ENCODE measurements at places on chromosomes 3 and 15.
A peak's percentile ranks its signal among the peaks of the same experiment; 100 is the strongest.

DNA sequence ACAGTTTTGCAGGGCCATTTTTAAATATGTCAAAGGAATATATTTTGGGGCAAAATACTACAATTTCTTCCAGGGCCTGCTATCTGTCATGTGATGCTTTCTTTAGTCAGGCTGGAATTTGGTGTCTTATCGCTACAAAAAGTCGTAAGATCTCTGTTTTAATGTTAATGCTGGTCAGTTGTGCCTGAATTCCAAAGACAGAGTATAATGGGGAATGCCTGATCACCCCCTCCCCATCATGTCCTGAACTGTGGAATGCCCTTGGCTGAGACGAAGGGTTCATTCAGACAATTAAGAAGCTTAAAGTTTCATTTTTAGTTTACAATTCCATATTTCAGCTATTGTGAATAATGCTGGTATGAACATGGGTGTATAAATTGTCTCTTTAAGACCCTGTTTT lies 203.0 kb downstream of the TBC1D5 start:
- DNase-seq = no peak

DNA sequence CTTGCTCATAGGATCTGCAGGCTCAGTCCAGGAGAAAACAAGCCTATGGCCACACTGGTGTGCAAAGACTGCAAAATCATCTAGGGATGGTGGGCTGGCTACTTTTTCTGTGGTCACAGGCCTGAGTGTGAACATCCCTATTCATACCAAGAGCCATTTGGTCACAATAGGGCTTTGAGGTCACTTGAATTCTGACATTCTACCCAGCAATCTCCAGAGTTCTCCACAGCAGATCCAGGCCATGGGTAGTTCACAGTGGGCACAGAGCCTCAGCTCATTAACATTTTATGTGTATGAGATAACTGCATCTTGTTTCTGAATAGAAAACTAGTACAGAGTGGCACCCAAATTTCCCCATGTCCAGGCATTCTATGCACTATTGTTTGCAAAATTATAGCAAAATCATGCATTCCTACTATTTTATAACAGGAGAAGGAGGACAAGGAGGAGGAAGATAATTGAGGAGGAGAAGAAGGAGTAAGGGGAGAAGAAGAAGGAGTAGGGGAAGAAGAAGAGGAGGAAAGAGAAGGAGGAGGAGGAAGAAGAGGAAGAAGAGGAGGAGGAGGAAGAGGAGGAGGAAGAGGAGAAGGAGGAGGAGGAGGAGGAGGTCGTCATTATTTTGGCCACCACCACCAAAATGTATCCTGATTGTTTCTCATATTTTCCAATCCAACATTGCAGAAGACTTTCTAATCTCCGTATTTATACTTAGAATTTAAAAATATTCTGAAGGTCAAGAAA lies 129.0 kb downstream of the SEMA6D start:
- no peak for DNase-seq

GRCh38 chr3:127688022-127688415 lies 15.3 kb downstream of the ABTB1 start:
- DNase-seq = no peak

GRCh38 chr3:2810723-2811122 lies 299.5 kb downstream of the IL5RA start:
- peak; percentile 35 for DNase-seq

GRCh38 chr15:60423537-60423936 lies 25.8 kb upstream of the ANXA2 start:
- DNase-seq = peak; percentile 88

DNA sequence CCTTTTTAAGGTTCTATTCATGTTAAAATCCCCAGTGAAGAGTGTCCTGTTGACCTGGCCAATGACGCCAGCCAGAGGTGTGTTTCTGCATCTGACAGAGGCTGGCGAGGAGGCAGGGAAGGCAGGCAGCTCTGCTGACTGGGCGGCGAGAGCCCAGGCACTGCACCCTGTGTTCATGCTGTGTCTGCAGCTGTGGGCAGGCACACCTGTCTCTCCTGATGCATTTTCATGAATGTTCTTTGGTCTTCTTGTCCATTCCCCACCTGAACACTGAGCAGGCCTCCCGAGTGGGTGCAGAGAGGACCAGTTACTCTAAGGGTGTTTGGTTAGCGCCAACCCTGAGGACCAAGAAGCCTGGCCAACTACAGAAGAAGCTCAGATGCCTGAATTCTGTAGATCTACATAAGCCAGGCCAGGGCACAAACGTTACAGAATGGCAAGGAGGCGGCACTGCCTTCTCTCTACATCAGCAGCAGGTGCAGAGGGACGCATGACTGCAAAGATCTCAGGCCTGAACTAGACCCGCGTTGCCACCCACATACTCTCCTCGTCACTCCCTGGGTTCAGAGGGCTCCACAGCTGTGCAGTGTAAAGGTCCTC lies 233.7 kb downstream of the OCA2 start:
- no peak for DNase-seq

DNA sequence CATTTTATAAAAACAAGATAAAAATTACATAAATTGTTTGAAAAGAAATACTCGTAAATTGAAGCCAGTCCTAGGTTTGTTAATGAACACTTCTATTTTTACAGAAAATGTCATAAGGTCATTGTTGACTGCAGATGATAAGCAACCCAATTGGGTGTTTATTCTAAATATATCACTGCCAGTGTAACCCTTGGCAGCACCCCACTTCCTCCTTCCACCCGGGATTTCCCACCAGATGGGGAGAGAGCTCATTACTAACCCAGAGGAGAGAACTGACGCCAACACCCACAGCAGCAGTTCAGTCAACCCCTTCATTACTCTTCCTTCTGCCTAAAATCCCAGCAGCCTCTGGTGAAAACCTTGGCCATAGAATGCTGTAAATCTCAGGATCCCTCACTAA lies 307.6 kb downstream of the GAP43 start:
- no peak for DNase-seq

DNA sequence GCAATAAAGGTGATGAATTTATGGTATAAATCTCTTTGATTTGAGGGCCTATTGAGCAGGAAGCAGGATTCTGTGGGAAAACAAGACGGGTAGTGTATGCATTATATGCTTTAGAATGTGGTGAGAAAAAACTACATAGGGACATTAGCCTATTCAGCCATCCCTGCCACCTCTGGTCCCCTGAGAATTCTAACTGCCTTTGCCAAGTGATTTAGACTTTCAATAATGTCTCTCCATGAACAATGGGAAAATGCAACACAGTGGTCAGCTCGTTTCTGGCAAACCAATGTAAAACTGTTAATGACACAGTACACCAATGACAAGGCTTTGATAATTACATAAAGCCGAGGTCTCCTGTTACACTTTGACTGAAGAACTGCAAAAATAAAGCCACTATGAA lies 314.7 kb upstream of the CNTN4 start:
- DNase-seq = no peak

DNA sequence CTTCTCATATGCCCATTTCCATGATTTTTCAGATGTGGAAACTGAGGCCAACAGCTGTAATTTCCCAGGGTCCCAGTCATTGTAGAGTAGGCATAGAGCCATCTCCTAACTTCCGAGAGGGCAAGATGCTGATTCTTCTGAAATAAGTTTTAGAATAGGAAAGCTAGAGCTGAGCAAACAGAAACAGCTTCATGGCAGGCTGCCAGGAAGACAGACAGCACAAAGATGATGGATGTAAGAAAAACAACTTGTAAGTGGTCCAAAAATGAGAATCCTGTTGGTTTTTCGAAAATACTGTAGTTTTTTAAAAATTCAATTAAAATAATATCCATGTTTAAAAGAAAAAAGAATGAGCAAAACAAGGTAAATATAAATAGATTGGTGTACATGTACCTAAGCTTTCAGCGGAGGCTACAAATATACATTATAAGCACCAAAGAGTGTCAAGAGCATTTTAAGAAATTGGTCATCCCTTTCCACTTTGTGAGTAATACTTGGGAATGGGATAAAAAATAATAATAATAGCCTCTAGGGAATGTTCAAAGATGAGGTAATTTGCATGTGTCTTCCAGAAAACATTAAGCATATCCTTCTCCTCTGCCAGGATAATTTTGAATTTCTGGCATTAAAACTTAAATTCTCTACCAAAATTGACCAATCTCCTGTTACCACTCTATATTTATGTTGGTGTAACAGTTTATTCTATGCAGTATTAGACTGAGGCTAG lies 406.6 kb downstream of the MECOM start:
- DNase-seq = no peak

All from HT1080 (cell line).